Astrocyte of the hippocampus (primary cell): ENCODE measurements at places on chromosomes 1 and 21.

DNA sequence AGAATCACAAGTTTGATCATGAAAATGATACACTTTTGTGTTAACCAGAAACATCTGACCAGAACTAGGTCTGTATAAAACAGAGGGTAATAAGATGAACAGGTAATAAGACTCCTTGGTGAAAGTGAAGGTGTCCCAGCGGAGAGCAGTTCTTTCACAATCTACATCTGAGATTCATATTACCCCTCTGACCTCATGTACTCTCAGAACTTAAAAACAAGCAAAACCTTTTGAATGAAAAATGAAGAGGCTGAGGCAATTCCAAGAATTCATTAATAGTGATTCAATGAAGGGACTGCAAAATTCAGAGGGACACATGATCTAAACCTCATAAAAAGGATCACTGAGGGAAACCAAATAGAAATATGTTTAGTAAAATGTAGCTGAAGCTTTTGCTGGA is 10.9 kb upstream of the MPZL1 start:
- DNase-seq: no peak

- DNase-seq: peak; percentile 78
These were observed 1.4 kb downstream of the APP start for GRCh38 chr21:26169061-26169610.

DNA sequence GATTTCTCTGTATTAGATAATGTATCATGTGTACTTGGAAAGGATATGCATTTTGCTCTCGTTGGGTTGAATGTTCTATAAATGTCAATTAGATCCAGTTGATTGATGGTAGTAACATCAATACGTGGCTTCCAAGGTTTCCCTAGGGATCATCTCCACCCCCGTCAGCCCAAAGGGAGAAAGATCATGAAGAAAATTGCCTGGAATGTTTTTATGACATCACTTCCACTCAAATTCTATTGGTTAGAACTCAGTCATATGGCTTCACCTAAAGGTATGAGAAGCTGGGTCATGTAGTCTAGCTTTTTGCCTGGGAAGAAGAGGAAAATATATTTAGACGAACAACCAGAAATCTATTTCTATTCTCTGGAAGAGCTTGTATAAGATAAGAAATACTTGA is at the start of gene C1orf185:
C1orf185 (plus strand) TSS at position 253 of the 400 bp plus-strand sequence; CDS start at position 259, 6 bp downstream.
- no peak for DNase-seq

- no peak for DNase-seq
These were observed 25.5 kb downstream of the UTS2 start for GRCh38 chr1:7827126-7827955.

DNA sequence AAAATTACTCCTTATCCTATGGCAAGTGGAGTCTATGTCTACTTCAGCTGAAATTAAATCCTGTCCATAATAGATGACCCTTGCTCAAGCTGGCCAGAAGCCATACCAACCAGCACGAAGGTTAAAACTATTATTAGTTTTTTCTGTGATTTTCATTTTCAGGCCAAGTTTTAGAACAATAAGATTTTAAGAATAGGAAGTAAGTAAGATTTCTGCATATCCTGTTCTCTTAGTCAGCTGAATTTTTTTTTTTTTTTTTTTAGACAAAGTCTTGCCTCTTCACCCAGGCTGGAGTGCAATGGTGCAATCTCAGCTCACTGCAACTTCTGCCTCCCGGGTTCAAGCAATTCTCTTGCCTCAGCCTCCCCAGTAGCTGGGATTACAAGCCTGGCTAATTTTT is 6.1 kb upstream of the RBP7 start:
- no peak for DNase-seq

DNA sequence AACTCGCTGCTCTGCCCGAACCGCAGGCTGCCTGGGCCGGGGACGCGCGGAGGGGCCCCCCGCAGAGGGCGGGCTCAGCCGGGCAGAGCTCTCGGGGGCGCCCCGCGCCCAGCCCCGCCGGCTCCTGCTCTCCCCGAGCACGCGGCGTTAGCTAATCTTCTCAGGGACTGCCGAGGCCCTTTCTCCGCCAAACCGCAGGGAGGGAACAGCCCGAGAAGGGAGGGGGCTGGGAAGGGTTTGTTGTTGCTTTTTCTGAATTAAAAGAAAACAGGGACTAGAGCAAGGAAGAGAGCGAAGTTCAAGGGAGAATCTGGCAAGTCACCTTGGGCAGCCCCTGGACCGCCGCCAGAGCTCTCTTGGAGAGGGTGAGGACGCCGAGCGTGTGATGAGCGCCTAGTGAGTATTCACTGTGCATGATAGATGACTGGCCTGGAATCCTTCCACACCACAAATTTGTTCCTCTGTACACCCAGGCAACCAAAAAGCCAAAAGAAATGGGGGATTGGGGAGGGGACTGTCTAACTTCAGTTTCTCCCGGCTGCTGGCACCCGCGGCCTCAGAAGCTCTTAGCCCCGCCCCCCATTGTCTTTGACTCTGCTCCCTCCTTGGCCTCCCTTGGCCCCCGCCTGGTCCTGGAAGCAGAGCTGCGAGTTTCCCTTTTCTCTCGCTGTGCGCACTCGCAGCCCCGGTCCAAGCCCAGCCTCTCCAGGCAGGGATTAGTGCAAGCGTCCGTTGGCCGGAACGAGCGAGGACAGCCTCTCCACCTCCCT is 19.7 kb upstream of the LMX1A start:
- peak; percentile 91 for DNase-seq

DNA sequence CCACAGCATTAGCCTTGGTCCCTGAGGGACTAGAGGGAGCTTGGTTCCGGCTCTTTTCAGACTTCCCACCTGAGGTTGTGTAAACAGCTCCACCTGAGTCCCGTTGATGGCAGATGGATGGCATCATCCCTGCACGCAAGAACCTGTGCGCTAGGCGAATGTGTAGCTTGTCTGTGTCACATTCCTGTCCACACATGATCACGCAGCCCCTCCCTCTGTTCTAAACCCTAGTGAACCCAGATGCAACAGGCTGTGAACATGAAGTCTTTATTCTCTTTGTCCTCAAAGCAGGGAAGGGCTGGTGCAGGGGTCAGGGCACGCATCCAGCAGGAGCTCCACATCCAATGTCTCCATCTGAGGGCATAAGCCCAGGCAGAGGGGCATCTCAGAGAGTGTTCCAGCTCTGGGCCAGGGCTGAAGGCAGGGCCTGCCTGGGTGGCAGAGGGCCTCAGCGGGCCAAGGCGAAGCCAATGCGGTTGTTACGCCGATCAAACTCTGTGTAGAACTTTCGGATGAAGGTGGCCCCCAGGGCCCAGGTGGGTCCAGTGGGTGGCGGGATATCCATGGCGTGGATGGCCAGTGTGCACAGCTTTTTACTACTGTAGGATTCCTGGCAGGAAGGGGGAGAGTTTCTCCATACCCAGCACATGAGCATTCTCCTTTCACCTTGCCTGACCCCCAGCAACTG is 2.9 kb upstream of the ETNK2 start:
- DNase-seq: no peak

DNA sequence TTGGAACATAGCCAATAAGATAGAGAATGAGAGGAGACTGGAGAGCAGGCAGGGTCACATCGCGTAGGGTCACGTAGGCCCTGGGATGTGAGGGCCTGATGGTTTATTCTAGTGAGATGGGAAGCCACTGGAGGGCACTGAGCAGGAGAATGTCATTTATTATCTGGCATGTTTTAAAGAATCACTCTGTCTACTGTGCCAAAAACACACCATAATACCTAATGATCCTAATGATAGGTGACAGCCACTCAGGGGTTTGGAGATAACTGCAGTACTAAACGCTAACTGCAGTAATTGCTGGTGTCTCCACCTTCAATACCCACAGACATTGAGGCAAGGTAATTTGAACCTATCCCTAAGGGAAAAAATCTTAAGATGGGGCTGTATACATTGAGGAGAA is 185.4 kb downstream of the TTLL7 start:
- DNase-seq: no peak

DNA sequence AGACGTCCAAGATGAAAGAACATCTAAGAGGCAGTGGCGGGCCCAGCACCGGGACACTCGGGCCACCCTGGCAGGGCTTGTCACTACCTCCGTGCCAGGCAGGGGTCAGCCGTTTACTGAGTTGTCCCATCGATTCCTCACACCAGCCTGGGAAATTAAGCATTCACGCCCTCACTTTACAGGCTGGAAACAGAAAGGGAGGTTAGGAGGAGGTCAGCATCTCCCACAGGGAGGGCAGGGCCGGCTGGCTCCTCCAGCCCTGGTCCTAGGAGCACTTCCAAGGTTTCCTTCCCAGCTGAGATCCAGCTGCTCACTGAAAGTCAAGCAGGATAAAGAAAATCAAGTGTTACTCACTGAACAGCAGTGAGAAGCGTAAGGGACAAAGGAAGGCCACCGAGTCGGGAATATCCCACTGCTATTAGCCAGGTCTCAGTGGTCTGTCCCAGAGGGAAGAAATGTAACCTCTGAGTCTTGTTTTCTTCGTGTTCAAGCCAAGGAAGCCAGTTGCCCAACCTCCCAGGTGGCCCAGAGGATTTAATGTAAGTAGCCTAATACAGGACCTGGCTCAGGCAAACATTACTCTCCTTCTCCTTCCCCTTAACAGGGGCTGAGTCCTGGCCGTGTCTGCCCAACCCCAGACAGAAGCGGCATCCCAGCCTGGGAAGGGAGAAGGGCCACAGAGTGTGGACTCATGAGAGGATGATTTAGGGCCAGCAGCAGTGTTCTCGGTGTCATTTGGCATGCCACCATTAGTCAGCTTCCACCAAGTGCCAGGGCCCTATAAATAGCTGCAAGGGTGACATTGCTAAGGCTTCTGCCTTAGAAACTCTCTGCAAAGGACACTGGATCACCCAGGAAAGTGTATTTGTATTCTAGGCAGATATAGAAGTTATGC is 203.1 kb upstream of the GALNT2 start:
- no peak for DNase-seq

- no peak for DNase-seq
These were observed 613 bp upstream of the ERO1B start for GRCh38 chr1:236282425-236282716.

DNA sequence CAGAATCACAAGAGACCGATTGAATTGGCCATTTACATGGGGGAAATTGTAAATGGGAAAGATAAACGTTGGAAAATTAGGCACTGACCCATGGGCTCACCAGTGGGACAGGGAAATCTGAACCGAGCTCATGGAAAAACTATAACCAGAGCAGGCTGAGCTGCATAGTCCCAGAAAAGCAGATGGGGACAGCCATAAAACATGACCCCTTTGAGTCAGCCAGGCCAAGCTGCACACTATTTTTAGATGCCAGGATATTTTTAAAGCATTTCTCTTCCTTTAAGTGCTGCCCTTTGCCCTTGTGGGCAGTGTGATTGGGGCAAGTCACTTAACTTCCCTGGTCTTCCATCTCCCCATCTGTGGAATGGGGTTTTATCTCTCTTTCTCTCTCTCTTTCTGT is 184.1 kb downstream of the FOXD2 start:
- no peak for DNase-seq

DNA sequence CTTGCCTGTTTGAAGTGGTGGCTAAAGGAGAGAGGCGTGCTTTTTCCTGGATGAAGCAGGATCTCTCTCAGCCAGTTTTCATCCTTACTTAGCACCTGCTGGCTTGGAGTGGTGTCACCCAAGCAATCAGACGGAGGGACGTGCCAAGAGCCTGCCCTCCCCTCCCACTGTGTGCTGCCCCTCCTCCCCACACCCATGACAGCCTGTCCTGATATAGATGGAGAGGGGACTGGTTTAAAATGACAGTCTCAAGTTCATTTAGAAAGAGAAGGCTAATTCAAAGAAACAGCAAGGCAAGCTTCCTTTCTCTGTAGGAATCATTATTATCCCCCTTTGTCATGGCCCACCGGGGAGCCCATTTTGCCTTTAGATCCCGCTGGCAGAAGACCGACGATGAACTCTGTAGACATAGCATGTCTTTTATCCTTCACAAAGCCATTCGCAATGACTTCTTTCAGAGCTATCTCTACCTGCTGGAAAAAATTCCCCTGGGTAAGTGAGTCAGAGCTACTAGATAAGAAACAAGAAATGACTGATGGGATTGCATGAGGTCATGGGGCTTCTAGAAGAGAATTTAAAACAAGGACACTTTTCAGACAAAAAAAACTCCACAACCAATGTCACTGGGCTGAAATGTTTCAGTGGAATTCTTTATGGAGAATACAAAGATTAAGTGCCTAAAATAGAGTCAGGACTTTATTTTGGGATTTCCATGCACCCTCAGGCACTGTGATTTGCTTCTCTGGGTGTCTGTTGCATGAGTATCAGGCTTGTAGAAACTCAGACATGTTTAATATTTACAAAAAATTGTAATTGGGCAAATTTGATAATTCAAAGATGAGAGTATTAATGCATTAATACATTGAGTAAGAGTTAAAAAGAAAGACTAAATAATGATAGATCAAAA is at the start of gene NTMT2:
NTMT2 (plus strand) TSS at position 190 of the 907 bp plus-strand sequence; CDS start at position 339, 149 bp downstream.
- peak; percentile 36 for DNase-seq

DNA sequence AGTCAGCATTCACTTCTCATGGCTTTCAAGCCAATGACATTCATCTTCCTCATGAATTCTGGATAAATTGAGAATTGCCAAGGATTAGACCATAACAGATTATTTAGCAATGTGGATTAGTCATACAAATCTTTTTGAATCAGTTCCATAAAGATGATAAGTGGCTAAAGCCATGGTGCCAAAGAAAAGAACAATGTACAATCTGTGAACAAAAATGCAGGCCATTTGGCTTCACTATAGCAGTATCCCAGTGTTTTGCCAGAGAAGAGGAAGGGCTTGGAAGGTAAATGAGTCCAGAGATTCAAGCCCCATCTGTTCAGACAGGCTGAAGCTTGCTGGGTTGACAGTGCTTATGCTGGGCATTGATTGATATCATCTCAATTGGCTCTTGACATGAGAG is 376.4 kb upstream of the LRRC7 start:
- DNase-seq: no peak

DNA sequence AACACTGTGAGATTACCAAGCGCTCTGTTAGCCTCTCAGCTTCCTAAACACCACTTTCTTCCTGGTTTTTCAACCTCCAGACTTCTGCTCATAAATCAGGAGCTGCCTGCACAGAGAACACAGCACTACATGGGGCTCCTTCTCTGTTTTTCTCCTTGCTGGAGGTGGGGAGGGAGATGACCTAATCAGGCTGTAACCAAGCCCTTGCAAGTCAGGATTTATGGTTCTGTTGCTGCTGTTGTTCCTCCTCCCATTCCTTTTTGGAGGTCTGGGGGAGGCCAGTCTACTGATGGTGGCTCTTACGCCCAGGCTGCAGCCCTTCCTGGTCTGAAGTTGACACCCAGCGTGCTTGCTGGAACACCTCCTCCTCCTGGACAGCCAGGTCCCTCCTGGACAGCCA is 80.9 kb upstream of the AJAP1 start:
- DNase-seq: no peak

GRCh38 chr1:170634824-170635410 is 29.0 kb upstream of the PRRX1 start:
- DNase-seq: no peak

GRCh38 chr1:218357211-218357892 is 12.2 kb downstream of the TGFB2 start:
- DNase-seq: peak; percentile 1

GRCh38 chr21:14677013-14677412 is 130.9 kb upstream of the SAMSN1 start:
- DNase-seq: no peak

- DNase-seq: no peak
These were observed 463.7 kb downstream of the KCNT2 start for GRCh38 chr1:196144588-196144987.

DNA sequence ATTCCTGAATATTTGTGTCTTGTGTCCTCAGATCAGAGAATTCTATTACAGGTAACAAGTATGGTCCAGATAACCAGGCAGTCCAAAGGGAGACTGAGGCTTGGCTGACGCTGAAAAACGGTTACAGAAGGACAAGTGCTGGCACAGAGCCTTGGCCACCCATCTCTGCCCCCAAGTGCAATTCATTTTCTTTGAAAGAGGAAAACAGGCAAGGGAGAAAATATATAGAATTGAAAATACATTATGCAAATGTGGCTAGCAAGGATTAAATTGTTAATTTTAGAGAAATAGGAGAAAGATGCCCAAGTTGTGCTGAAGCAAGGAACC is 1.2 kb downstream of the SORT1 start:
- no peak for DNase-seq
